ENCODE measurements at places on chromosomes 5 and 9.

DNA sequence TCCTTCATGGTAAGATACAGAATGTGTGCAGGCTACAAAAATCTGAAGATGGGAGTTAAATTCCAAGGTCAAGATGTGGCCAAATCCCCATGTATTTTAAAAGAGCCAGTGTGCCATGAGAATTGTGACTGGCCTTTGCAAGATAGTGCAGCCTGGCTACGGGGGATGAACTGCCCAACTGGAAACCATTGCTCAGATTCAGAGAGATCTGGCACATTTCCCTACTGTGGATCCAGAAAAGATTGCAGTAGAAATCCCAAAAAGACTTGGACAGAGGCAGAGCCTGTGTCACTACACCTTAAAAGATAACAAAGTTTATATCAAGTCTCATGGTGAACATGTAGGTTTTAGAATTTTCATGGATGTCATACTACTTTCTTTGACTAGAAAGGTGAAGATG, 26.2 kb downstream of the SLC12A2 start:
- DNase-seq: no peak

DNA sequence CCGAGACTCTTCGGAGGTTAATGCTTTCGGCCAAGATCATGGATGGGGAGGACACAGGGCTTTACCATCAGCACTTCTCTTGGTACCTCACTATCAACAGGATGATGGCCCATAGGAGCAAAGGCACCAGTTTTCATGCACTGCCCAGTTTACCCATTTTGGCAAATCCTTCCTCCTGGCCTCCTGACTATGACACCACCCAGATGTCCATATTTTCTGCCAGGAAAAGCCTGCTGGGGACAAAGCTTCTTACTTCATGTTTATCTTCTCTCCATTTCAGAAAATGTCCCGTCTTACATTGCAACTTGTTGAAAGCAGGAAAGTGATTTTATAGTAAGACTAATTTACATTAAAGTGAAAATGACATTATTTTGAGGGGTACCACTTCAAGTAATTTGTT, 61.4 kb upstream of the GAS1 start:
- DNase-seq: no peak

DNA sequence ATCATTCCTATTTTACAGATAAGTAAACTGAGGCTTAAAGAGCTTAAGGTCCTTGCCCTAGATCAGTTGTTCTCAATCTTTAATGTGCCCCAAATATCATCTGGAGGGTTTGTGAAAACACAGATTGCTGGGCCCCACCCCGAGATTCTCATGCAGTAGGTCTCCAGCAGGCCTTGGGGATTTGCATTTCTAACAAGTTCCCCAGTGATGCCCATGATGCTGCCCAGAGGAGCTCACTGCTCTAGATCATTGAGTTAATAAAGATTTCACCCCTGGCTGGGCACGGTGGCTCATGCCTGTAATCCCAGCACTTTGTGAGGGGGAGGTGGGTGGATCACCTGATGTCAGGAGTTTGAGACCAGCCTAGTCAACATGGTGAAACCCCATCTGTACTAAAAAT, 42.8 kb upstream of the RAD23B start:
- no peak for DNase-seq

- DNase-seq: no peak
Observed at GRCh38 chr9:19701991-19702390, 86.8 kb downstream of the SLC24A2 start.

DNA sequence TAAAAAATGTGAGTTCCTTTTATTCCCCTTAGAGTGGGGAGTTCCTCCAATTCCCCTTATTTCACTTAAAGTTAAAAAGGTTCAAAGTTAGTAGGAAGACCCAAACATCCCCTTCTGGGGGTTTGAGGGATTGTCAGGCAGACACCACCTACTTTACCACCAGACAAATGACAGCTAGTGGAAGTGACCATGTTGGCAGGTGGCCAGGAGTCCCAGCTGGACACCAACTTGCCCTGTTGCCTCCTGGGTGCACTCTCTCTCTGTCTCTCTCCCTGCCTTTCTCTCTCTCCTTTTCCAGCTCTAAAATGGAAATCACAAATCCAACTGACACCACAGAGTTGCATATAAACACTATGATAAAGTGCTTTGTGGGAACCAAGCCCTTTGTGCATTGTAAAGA, 307.7 kb upstream of the TLE4 start:
- no peak for DNase-seq

- DNase-seq: no peak
Observed at GRCh38 chr9:75088646-75089372, 495 bp downstream of the OSTF1 start.

- no peak for DNase-seq
Observed at GRCh38 chr5:9335269-9335668, 210.6 kb downstream of the SEMA5A start.

- no peak for DNase-seq
Observed at GRCh38 chr9:27888661-27889295, 315.5 kb upstream of the C9orf72 start.

DNA sequence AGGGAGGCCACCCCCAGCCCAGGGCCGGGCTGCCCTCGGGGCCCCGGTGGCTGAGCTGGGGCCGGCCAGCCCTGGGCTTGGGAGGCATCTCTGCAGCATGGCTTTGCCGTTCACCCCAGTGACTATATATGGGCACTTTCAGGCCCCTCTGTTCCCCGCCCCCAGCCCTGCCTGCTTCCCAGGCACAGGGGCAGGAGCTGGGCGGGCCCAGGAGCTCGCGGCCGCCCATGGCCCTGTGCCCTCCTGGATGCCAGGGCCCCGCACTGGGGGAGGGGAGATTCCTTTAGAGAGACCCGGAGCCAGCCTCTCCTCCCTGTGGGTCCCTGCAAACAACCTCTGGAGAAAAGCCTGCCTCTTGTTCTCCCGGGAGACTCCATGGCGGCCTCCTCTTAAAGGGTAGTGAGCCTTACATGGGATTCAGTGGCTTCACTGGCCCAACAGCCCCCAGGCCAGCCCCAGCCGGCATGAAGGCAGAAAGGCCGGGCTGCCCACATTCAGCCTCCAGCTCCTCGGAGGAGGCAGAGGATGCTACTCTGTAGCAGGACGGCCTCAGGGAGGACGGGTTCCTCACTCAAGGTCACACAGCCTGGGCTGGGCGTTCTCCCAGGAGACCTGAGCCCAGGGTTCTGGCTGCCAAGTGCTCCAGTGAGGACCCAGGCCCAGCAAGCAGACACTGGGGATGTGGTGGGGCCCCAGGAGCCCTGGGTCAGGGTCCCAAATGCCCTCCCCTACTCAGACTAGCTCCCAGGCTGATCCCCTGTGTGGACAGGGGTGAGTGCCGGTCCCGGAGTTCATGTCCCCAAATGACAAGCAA, 4.1 kb downstream of the NACC2 start:
- no peak for DNase-seq

DNA sequence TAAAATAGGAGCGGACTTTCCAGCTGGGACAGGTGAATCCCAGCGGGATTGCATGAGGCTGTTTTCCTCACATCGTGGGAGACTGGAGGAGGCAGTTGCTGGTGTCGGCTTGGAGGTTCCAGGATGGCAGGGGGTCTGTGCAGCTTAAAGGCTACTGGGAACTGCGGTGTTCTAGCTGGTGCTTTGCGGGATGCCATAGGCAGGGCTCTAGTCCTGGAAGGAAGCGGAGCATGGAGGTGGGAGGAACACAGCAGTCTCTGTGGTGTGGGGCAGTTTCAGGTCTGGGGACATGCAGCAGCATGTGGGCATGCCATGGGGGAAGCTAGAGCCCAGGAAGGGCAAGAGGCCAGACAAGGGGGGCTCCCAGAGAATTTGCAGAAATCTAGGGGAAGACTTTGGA, 141.5 kb downstream of the NSG2 start:
- DNase-seq: no peak

GRCh38 chr9:754150-754931, 87.2 kb upstream of the DMRT1 start:
- no peak for DNase-seq

DNA sequence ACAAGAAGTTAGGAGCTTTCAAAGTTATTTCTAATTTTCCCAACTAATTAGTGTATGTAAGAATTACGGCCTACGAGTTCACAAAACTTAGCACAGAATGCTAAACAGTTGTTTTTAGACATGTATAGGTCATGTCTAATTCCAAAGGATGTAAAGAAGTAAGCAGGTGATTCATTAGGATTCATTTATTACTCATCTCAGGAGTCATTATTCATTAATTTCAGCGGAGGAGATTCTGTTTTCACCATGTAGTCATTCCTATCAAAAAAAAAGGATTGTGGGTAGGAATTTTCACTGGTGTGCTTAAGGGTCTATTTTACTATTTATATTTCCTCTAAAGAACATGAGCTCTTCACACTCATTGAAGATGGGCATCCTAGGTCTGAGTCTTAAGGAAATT, 532.2 kb downstream of the ACTL7B start:
- DNase-seq: no peak

GRCh38 chr5:158152136-158152535, 293.2 kb upstream of the CLINT1 start:
- DNase-seq: no peak

- DNase-seq: no peak
Observed at GRCh38 chr5:116543501-116543900, 31.1 kb downstream of the SEMA6A start.

DNA sequence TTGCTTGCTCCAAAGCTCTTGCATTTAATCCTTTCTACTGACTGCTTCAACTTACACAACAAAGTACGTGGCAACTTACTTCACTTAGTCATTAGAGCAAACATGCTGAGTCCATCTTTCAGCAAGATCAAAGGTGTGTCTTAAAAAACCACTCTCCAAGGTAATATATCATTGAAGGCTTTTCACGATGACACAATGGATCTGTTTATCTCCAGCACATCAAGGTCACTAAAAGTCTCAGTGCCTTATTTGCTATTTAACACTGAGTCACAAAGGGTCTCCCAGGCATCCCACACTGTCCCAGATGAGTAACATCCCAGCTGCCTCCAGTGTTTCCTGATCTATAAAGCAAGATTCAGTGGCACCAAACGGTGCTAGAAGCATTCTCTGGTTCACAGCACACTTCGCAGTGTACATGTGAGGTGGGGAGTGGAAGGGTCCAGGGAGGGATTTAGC, 3.7 kb upstream of the CLK4 start:
- no peak for DNase-seq

DNA sequence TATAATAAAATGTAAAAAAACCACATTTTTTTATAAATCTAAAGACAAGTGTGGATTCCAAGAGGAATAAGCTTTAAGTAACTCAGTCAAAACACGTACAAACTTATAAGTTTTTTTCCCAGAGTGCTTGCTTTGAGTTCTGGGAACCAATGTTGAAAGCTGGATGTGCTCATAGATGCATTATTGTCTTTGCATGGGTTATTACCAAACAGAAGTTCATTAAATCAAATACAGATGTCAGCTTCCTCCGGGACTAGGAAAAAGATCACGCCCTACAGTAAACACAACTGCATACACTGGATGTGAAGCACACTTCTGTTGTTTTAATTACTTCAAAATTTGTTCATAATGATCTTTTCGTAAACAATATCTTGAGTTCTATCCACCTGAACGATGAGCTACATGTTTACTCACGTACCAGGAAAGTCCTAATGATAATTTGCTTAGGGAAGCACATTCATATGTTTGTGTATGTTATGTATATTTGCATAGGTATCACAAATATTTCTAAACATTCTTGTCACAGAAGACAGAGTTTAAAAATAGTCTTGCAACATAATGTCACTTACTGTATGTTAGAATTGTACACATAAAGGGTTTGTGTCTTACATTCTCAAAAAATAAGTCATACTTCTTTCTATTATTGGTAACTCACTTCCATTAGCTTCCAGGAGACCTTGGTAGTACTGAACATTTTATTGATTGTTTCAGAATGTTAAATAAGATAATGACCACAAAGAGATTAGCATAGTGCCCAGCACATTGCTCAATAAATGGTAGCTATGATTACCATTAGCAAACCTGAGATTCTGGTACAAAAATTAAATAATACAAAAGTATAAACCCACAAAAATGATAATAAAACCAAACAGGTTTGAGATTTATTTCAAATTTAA, 427.4 kb downstream of the CETN3 start:
- DNase-seq: no peak

GRCh38 chr5:174436750-174437149, 287.6 kb upstream of the MSX2 start:
- DNase-seq: no peak

GRCh38 chr5:82513738-82514137, 235.6 kb upstream of the RPS23 start:
- no peak for DNase-seq

- no peak for DNase-seq
Observed at GRCh38 chr5:172168311-172168710, 19.7 kb downstream of the STK10 start.

DNA sequence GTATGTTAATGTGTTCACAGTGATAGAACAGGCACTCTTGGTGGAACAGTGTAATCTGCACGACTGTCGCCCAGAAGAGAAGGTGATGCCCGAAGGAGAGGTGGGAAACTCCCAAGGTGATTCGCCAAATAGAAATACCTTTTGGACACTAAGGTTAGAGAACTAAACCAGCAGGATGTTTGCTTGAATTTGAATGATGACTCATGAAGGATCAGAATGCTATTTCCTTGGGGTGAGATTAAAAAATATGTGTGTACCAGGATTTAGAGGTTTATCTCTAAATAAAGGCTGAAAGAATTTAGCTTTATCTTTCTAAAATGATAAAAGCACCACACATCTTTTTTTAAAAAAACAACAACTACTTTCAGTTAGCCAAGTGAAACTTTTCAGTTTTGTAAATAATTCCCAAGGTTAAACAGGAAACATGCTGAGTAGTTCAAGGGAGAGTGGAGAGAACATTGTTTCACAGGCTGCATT, 297.4 kb upstream of the TAS2R1 start:
- DNase-seq: no peak

DNA sequence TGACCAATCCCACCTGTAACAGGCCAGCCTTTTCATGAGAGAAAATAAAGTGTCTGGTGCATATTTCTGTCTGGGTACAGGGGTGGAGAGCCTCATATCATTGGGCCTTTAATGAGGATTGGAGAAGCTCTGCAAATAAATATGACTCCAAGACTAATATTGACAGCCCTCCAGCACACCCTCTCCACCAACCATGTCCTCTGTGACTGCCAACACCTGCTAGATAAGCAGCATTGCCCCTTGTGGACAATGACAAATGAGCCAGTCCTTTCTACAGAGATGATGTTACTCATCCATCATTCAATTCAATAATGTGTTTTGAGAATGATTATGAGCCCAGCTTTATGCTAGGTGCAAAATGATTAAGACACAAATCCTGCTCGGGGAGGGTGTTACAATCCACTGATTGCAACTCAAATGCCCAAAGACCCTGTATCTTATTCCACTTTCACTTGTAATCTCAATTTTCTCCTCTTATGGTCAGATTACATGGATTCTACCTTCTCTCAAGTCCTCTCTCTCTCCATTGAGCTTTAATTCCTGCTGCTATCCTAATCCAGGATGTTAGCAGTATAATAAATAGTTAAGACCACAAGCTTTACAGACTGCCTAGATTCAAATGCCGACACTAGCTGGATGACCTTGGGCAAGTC, 2.1 kb upstream of the GFRA3 start:
- no peak for DNase-seq

- DNase-seq: no peak
Observed at GRCh38 chr5:155434681-155435080, 421.1 kb downstream of the KIF4B start.

GRCh38 chr5:52893863-52894262, 95.3 kb upstream of the ITGA2 start:
- DNase-seq: no peak

DNA sequence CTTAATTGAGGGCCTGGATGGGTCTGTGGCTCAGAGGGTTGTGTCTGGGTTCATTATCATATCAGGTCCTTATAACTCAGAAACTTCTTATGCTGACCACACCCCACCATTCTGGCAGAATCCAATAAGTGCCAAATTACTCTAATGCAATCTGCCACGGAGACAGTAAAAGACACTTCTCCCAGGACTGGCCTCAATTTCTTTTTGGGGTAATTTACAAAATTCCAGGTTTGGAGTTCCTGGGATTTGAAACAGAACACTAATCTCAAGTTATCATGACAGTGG, 187.8 kb downstream of the GNAQ start:
- no peak for DNase-seq
